ENCODE measurements at places on chromosomes 6 and 20.

- DNase-seq = no peak
These were observed 54.7 kb downstream of the PTPRK start for GRCh38 chr6:128465368-128466343.

- DNase-seq = no peak
These were observed 332.2 kb downstream of the KHDRBS2 start for GRCh38 chr6:61953851-61954250.

- no peak for DNase-seq
These were observed 202.0 kb upstream of the RNF24 start for GRCh38 chr20:4217349-4217841.

- no peak for DNase-seq
These were observed 95.2 kb downstream of the PLEKHG1 start for GRCh38 chr6:150694889-150695288.

GRCh38 chr6:135780326-135780725, 71.2 kb upstream of the PDE7B start:
- DNase-seq = no peak

Data from NB4 (cell line).